SIG-M5 (cell line): ENCODE measurements at places on chromosomes 7 and 10.

- no peak for DNase-seq
Measured at GRCh38 chr10:29917311-29917710, 142.1 kb downstream of the JCAD start.

DNA sequence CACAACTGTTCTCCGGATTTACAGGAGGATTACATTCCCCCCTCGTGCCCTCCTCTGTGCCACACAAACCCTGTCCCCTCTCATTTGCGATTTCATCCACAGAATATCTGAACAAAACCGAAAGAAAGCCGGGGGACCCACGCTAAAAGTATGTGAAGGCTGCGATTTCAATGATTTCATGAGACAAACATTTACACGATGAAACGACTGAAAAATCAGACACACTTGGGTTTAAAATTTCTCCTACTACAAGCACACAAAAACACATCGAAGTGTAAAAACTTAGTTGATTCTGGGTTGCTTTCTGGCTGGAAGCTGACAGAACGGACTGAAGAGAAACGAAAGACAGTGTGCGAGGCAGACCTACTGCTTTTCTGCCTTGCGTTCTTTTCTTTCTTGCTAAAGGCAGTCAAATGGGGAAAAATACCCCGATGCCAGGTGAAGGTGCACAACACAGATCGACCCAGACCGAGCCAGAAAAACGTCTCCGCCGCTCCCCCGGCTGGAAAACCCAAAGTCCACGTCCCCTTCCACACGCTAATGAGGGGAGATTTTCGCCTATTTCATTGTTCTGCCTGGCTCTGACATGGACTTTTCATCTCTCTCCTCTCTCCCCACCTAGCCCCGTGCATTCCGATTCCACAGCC lies 1.2 kb downstream of the HIPK2 start:
- DNase-seq: no peak

GRCh38 chr10:10392511-10392910 lies 625.2 kb upstream of the CELF2 start:
- no peak for DNase-seq

GRCh38 chr10:7944215-7944480 lies 110.3 kb upstream of the GATA3 start:
- DNase-seq: no peak

- DNase-seq: no peak
Measured at GRCh38 chr7:104767826-104768536, 246.0 kb upstream of the KMT2E start.

GRCh38 chr10:20363684-20364083 lies 533.4 kb downstream of the NEBL start:
- no peak for DNase-seq

DNA sequence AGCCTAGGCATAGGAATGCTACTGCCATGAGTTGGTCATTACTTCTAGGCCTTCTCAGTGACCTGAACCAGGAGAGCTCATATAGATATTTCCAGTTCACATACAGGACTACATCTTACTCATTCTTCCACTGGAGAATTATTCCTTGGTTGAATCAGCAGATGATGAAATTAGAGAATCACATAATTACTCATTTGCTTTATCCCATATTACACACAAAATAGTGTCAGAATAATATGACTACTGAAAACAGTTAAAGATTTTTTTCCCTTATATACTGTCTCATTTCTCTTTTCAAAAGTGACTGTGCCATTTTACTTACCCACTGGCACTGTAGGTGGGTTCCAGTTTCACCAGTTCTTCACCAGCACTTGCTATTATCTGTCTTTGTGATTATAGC lies 18.5 kb downstream of the BMS1 start:
- DNase-seq: no peak

DNA sequence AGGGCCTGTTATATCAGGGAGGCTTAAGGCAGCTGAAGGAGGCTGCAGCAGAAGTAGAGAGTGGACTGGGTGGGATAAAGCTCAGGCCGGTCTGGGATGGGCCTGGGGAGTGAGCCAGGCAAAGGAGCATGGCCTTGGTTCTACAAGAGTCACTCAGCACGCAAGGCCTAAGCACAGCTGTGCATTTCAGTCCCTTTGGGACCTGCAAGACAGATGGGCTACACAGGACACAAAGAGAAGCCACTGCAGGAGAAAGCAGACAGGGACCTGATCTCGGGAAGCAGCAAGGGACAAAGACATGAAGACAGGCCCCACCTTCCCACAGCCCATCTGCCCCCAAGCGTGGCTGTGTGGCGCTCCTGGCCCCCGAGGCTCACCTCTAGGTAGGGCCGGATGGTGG lies 29.4 kb downstream of the RRP12 start:
- no peak for DNase-seq

GRCh38 chr7:33981671-33982424 lies 76.5 kb downstream of the BMPER start:
- no peak for DNase-seq

DNA sequence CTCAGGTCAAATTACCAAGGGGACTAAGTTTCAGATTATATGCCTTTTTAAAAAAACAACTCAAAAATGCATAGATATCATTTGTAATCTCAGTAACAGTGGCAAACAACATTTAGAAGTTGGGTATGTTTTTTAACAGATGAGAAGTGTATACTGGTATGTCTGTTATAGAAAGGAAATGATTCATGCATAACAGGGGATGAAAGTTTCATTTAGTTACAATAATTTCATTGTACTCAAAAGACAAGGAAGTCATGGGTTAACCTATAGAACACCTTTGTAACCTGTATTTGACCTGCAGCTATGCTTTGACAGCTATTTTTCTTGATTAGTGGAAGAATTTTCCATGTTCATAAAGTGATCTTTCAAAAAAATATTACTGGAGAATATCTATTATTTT lies 35.4 kb upstream of the FAM133B start:
- no peak for DNase-seq

DNA sequence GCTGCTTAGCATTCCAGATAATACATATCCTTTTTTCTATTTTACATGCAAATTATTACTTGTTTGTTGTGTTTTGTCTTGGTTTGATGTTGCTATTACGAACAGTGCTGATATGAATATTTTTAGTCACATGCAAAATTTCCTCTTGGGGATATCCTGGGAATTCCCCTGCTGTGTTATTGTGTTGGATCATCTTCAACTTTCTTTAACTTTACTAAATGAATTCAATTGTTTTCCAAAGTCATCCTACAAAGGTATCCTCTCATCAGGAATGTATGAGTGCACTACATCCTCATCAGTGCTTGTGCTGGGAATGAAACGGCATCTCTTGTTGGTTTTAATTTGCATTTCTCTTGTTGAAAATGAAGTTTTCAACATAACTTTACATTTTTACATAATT lies 87.1 kb downstream of the AASS start:
- DNase-seq: no peak

DNA sequence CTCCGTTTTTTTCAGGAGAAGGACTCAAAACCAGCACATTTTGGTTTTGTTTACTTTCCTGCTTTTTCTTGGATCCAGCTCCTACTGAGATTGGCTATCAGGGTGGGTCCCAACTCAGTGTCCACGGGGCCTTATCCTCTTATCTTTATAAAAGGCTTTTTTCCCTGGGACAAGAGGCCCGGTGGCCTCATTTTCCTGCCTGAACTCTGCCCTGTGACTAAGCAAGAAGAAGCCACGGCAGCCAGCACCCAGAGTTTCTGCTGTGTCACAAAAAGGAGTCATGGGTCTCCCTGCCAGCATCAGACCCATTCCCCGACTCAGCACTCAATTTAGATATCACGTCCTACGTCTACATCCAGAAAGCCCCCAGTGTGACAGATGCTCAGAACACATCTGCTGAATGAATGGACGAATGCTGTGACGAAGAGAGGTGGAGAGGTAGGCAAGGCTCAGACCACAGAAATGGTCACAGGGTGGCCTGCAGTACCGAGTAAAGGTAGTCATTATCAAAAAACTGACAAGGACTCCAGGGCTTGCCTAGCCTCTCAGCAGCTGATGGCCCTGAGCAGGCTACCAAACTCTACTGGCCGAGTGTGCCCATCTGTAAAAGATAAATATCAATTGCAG lies 16.7 kb downstream of the DLG5 start:
- DNase-seq: no peak

- no peak for DNase-seq
Measured at GRCh38 chr10:11326913-11327616, 284.4 kb downstream of the USP6NL start.

DNA sequence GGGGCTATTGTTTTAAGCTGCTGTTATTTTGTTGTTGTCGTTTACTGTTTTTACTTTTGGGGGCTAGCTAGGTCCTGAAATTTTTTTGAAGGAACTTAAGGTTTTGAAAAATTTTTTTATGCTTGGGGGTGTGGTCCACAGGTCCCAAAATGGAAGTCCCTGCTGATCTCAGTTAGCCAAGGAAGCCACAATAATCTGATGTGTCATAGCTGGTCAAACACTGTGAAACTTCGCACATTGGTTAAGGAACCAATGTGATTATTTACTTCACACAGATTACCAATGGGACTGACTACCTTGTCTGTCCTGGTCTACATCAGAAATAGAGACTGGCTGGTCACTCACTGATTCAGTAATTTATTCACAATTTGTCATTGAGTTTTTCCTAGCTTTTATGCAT lies 29.5 kb upstream of the HYCC1 start:
- DNase-seq: no peak

GRCh38 chr7:52317921-52318320 lies 717.5 kb upstream of the POM121L12 start:
- no peak for DNase-seq

DNA sequence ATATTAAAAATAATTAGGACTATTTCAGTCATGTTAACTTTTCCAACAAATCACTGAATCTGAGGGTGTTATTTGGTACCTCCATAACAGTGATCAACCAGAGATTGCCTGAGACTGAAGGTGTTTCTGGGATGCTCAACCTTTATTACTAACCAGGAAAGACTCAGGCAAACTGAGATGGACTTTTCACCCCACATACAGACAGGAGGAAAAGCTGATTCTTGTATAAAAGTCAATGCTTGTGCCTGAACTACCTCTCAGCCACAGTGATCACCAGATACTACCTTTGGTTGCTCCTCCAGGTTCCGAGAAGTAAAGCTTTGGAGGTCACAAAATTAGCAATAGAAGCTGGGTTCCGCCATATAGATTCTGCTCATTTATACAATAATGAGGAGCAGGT lies 1.9 kb downstream of the AKR1C3 start:
- DNase-seq: no peak

DNA sequence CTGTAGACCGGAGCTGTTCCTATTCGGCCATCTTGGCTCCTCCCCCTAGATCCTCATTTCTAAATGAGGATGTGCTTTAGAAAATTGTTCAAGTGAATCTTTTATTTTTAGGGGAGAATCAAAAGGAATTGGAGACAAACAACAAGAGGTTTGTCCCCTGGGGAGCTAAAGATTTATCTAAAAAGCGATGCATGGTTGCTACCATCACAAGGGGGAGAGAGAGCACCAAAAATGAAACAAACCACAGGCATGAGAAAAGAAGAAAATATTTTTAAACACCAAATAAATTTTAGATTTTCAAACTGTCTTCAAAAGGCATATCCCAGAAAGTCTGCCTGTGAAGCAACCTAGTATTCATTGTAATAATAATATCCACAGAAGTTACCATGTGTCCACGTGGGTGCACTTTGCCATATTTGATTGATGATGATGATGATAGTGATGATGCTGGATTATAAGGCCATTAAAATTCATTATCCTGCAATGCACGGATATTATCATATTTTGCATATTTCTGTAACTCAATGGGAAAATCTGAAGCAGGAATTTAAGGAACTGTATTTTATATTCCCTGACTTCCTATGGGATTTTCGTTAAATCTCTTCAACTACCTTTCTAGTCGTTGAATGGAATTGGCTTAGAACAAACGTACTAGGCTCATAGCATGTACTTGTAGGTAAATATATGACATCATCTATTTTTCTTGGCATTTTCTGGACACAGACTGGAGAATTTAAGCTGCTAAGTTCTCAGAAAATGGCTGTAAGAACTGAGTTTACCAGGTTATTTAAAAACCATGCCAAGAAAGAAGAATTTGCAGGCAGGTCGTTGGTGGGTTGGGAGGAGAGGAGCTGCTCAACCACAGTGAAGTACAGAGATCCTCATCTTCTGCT lies 171.6 kb downstream of the WDR37 start:
- no peak for DNase-seq

- no peak for DNase-seq
Measured at GRCh38 chr7:108808549-108809266, 239.0 kb downstream of the DNAJB9 start.

DNA sequence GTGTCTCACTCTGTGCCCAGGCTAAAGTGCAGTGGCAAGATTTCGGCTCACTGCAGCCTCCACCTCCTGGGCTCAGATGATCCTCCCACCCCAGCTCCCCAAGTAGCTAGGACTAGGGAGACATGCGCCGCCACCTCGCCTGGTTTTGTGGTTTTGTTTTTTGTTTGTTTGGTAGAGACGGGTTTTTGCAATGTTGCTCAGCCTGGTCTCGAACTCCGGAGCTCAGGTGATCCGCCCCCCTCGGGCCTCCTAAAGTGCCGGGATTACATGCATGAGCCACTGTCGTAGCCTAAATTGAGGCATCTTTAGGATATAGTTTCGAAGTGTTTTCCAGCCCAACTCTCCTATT lies 781 bp downstream of the ZNF727 start:
- DNase-seq: no peak

GRCh38 chr10:109774121-109774440 lies 149.2 kb downstream of the XPNPEP1 start:
- no peak for DNase-seq

GRCh38 chr10:19922236-19922963 lies 106.2 kb downstream of the PLXDC2 start:
- DNase-seq: no peak

DNA sequence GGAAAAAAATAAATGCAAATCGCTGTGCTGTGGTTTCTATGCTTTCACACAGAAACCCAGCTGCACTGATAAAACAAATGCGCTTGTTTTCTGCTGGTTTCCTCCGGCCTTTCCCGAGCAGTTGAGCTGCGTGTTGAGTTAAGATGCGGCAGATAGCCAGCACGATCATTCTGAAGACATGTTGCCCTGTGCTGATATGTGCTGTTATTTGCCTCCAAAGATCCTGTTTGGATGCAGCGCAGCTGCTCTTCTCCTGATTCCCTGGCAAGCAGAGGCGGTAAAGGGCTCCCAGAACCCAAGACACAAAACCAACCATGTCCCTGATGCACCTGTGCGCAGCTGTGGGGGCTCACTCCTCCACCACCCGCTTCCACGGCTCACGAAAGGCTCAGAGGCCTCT lies 225.4 kb downstream of the PAXIP1 start:
- no peak for DNase-seq

GRCh38 chr10:71752391-71753090 lies 20.8 kb downstream of the VSIR start:
- DNase-seq: no peak

GRCh38 chr7:95598511-95598910 lies 2.2 kb upstream of the PDK4 start:
- DNase-seq: no peak
